ENCODE measurements at places on chromosomes 4 and X.

GRCh38 chr4:11489453-11490083 lies 60.9 kb upstream of the HS3ST1 start:
- DNase-seq, result no peak

DNA sequence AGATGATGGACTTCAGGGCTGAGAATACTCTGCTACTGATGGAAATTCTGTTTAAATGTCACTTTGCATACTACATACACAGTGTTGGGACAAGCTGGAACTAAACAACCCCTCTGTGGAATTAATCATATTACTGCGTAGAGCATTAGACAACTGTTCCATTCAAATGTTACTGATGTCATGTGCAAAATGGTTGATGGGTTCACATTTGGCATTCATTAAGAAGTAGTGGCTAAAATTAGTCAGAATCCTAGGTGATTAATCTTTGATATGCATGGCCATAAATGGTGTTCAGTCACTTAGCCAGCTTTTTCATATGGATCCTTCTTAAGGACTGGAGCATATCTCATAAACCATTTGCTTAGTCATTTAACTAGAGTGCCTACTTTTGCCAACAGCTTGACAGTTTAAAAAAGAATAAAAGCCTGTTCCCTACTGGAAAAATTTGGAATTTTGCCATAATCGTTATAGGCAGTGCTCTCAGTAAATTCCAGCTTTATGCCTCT lies 105.2 kb downstream of the RNF150 start:
- peak; percentile 13 for DNase-seq

GRCh38 chrX:486325-486724 lies 99.6 kb upstream of the PPP2R3B start:
- DNase-seq, result no peak

DNA sequence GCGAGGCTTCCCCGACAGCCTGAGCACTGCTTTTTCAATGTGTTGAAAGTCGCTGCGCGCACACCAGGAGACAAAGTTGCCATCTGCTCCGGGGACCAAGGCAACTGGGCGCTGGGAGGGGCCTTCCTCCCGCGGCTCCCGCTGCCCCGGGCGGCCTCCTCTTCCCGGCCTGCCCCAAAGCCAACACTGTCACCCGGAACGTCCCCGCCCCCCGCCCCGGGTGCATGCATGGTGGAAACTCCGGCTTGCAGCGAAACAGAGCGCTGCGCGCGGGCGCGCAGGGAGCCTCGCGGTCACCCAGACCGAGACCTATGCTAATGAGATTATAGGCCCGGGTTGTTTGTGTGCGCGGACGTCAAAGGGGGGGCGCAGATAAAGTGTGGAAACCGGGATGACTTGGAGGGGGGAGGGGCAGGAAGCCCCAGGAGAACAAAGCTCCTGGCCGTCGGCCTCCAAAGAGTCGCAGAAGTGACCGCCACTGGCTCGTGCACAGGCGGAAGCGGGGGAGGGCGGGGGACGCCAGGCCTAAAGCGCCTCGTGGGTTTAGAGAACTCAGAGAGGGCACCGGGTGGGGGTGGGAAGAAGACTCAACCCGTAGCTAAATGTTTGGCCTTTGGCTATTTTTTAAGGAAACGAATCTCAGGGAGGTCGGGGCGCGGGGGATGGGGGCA lies 88.8 kb downstream of the BCOR start:
- peak; percentile 72 for DNase-seq

GRCh38 chr4:101282076-101282844 lies 65.1 kb downstream of the PPP3CA start:
- DNase-seq, result no peak

- no peak for DNase-seq
Observed at GRCh38 chr4:112213856-112214255, 17.7 kb upstream of the AP1AR start.

- DNase-seq, result peak; percentile 49
Observed at GRCh38 chrX:51496501-51497291, at the start of gene NUDT11. Gene NUDT11 (minus strand): TSS chrX:51496592. CDS start chrX:51496444, 148 bp downstream.

DNA sequence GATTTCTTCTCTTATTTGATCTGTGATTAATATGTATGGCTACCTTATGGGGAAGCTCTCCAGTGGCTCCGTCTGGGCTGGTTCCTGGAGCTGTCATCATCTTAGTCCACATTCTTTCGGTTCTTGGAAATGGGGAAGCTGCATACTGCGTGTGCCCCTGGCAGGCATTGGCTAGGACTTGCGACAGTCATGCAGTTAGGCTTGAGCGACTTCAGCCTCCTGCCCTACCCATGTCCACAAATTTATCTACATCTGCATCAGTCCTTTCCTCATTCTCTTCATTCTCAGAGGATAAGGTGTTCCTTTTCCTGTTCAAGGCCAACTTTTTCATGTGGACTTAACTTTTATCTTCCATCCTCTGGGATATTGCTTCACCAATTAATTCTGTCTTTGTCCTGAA lies 214.2 kb downstream of the RELL1 start:
- no peak for DNase-seq

DNA sequence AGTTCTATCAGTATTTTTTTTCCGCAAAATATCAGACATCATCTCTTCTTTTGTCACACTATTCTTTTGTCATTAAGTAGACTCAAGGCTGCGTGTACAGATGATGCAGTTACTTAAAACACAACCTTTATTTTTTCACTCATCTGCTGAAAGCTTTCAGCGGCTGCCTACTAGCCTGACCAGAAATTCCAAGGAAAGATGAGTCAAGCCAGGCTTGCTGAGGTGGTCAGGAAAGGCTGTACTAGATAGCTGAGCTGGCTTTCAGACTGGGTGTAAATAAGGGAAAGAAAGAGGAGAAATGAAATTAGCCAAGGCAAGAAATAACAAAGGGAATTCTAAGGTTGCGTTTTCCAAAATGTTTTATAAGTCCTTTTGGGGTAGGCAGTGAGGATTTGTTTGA lies 17.9 kb downstream of the STK26 start:
- DNase-seq, result no peak

- DNase-seq, result no peak
Observed at GRCh38 chr4:68383115-68383514, 33.2 kb upstream of the YTHDC1 start.

GRCh38 chr4:152094970-152095700 lies 334.3 kb upstream of the GATB start:
- DNase-seq, result peak; percentile 75

GRCh38 chrX:122565952-122566351 lies 618.1 kb upstream of the GRIA3 start:
- DNase-seq, result no peak

DNA sequence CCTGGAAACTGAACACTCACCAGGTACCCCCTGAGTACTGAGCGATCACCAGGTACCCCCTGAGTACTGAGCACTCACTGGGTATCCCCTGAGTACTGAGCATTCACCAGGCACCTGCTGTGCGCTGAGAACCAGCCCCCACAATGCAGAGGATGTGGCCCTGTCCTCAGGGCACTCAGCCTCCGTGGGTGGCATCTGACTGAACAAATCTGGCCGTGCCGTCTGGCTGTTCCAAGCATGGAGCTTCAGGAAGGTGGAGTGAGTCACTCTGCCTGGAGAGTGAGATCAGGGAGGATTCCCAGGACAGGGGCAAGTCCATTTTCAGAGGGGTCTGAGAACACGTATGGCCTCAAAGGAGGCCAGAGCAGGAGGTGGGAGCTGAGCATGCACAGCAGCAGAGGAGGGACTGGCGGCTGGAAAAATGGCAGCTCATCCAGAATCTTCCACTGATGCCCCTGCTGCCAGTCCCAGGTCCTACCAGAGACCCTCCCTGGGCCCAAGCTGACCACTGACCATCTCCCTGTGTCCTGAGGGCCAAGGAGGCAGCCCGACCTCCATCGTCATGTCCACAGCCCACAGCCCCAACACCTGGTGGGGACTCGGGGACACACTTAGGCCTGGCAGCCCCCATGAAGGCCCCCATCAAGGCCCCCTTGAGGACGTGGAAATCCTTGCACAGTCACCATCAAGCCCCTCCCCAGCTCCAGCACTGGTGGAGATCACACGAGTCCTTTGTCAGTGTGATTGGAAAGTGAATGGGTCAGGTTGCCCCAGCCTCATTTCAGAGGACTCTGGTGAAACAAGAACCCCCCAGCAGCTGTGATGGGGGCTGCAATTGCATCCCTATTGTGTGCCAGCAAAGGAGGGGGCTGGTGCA lies 94.1 kb downstream of the HMX1 start:
- no peak for DNase-seq

DNA sequence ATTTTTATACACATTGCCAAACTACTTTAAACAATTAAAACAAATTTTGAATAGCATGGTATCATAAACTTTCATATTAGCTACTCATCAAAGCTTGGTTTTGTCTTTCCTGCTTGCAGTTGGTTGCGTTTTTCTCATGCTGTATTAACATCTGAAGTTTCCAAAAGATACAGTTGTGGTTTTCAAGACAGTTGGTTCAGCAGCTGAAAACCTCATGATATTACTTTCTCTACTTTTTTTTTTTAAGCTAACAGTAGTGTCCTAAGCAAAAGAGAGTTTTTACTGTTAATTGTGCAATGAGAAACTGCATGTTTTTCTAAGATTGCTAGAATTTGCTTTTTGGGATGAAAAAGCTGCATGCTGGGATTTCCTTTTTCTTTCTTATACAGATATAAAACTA lies 15.2 kb downstream of the RUFY3 start:
- DNase-seq, result no peak

- no peak for DNase-seq
Observed at GRCh38 chr4:122065915-122066314, 86.2 kb upstream of the BLTP1 start.

GRCh38 chrX:109553862-109554261 lies 17.2 kb downstream of the NXT2 start:
- no peak for DNase-seq

- DNase-seq, result no peak
Observed at GRCh38 chrX:16990839-16991238, 44.4 kb downstream of the REPS2 start.

GRCh38 chr4:46081248-46081647 lies 42.6 kb downstream of the GABRG1 start:
- DNase-seq, result no peak

DNA sequence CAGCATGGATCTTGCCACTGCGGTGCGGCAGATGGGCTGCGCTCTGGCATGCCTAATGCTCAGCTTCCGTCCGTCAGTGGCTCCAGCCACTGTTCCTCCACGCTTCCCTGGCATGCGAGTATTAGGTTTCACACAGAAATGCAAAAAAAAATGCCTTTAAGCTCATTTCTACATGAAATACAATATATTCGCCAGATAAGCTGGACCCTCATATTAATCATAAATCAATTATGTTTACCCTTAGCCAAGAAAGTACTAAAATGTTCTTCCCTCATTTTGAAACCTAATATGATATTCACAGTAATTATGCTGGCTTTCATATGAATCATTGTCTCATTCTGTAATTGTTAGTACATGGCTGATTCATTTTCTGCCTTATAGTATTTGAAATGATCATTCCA lies 115.5 kb upstream of the FAM241A start:
- no peak for DNase-seq

DNA sequence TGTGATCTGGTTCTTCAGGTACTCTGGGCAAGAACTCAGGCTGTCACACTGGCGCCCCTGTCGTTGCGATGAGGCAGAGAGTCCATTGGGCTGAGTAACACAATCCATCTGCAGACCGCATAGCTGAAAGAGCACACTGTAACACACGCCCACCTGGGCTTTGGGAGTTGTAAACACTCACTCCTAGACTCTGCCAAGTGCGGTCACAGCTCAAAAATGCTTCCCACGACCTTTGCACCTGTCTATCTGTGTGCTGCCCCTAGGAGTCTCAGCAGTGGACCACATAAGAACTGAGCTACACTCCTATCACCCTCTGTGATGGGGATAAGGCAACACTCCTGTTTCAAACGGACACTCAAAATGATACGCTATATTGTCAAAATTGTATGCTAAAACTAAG lies 2028.3 kb downstream of the PCDH7 start:
- DNase-seq, result no peak

GRCh38 chr4:97912156-97912555 lies 231.1 kb downstream of the STPG2 start:
- no peak for DNase-seq

GRCh38 chrX:145190801-145191389 lies 56.4 kb upstream of the SPANXN1 start:
- DNase-seq, result peak; percentile 32

- DNase-seq, result no peak
Observed at GRCh38 chrX:74521961-74522751, 92.3 kb downstream of the RLIM start.

DNA sequence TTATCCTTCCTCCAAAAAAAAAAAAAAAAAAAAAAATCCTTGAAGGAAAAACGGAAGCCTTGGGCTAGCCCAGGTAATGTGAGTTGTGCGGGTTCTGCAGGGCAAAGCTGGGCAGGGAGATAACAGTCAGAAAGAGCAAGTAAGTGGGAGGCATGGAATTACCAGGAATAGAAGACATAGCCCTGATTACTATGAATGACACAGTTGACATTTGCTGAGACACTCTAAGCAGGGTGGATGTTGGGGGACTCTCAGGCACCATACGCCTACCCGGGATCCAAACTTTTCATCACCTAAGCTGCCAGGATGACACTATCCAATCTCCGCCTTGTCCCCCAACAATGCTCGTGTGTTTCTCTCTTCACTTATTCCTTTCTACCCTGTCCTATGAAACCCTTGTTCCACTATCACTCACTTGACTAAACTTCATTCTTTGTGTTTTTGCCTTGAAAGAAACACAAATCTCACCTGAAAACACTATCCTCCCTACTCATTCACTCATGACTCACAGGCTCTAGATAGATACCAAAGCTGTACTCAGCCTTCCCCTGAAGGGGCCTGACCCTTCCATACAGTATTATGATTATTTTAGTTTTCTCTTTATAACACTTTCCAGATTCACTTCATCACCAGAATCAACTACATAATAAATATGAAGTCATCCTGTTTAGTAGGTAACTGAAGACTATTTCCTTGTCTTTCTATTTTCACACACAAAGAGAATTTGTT lies 158.4 kb downstream of the INPP4B start:
- no peak for DNase-seq

Measured in NCI-H2081 (cell line).